ENCODE measurements at places on chromosomes 13 and 19.

DNA sequence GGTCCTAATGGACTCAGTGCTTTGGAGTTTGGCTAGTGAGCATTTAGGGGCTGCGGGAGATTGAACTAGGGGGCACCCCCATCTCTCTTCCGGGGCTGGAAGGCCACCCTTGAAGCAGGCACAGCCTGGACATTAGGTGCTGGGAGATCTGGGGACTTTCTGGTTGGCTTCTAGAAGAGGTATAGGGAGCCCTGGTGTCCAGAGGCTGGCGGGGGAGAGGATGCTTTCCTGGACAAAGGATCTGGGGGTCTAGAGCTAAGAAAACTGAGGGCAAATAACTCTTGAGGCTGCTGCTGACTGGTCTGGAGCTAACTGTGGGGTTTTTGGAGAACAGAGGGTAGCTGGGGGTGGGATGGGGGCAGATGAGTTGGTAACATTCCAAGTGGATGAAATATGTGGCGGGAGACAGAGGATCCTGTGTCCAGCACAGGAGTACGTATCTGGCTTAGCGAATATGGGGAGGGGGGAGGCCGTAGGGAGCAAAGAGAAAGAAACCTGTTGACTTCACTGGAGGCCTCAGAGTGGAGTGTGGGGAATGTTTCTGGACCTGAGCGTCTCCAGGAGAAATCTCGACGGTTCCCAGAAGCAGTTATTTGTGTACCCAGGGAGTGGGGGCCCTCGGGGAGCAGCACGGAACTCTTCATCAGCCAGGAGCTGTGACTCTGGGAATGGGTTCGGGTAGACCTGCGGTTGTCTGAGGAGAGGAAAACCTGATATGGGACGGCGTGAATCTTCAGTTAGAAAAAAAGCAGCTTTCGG, 1.4 kb downstream of the HNRNPUL1 start:
- peak; percentile 14 for DNase-seq

DNA sequence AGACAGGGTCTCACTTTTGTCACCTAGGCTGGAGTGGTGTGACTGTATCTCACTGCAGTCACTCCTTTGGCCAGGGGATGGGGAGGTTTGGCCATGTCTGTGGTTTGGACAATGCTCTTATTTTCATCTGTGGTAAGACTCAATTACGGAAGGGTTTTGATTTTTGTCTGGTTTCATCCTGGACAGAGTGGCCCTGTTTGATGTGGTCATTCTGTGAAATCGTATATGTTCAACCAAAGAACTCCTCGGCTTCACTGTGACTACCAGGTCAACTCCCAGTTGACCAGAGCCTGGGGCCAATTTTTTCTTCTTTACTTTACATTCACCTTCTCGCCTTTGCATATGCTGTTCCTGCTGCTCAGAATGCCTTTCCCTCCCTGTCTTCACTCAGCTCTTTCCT, 6.8 kb upstream of the CCDC124 start:
- no peak for DNase-seq

- no peak for DNase-seq
Observed at GRCh38 chr13:34627509-34628208, 314.4 kb upstream of the NBEA start.

DNA sequence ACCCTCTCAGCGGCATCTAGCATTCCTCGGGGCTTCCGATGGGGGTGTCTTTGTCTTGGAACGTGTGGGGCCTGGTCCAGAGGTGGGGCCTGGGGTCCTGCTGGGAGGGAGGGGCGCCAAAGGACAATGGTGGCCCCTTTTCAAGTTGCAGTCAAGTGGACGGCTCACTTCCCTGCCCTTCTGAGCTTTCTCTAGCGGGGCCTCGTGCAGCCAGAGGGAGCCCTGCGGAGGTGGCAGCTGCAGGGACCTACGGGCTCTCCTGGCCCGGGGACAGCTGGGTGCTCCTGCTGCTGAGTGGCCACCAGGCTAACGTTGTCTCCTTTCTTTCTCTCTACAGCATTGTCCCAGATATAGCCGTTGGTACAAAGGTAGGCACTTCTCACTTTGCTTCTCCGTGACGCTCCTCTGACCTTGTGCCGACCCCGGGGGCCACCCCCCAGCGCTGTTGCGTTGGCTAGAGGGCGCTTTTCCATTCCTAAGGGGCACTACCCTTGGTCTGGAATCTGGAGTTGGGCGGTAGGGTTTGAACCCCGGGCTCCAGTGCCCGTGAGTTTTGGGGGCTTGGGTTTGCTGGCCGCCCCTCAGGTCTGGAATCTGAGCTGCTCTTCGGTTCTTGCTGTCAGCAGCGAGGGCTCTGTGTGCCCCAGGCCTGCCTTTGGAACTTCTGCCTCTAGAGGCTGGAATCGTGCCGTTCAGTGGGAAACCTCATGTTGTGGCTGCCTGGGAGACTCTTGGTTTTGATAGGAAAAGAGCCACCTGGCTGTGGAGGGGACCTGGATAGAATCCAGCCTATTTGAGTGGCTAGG, 2.0 kb downstream of the PTBP1 start:
- peak; percentile 70 for DNase-seq

DNA sequence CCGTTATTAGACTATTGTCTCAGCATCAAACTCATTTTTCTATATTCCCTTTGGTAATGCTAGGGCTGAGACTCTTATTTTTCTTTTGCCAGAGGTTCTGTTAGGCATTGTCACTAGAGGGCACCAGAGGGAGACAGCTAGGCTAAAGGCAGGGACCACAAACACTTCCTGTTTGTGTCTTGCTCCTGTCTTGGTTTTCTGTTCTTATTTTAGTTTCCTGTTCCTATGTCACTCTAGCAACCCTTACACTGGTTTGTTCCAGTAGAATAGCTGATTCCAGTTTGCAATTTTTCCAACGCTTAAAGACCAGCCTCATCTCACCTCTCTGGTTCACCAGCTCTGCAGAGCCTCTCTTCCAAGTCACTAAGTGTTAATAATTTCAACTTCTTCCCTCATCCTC, 772.0 kb downstream of the DIAPH3 start:
- peak; percentile 50 for DNase-seq

DNA sequence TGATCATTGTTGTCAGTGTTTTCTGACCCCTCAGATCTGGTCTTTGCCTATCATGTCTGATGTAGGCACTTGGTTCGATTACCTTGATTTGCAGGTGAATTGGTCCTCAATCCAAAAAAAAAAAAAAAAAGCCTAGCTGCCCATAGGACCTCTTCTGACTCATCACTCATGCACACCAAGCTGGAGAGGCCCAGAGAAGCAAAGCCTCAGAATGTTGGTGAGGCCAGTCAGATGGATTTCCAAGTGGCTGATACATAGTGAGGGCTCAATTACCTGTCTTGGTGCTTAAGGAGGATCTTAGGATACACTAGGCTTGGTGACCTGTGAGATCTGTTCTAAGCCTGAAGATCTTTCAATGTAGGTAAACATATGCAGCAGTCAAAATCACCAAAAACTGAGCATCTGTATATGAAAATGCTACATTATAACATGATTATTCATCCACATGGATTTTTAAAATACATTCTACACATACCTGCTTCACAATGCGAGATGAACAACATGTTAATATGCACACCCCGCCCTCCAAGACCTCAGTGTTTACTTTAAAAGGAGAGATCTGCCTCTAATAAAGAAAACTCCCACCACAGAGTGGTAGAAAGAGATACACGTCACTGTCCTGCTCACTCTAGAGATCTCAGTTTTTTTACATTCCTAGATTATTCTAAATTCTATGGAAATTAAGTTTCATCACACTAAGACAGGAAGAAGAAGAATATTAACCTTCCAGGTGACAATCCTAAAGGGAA, 79.9 kb upstream of the RAP2A start:
- DNase-seq = no peak

DNA sequence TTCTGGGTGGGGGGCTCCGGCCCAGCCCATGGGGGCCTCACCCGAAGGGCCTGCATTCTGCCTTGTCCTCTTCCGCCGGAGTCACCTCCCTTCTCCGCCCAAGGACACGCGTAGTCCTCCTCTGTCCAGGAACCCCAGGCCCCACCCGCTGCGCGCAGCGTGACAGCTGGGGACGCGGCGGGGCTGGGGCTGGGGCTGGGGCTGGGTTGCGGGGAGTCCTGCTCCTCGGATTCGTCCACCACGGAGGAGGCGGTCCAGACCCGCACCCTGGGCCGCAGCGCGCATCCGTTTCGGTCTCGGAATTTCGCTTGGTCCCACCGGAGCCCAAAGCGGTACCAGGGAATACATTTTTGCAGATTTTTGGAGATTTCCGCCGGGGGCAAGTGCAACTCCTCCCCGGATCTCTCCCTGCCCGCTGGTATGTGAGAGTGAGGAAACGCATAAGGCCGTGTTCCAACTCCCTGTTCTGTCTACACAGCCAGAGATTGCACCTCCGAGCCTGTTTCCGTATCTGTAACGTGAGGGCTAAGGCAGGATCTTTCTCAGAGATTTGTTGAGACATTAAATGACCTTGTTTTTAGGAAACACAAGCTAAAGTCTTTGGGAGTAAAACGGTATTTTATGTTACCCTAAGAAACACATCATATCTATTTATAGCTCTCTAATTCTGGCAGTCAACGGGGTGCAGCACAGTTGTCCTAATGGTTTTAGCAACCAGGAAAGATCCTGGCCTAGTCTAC, at the start of gene COX7A1:
TSS of gene COX7A1 (minus strand) at position 96 of the 740 bp plus-strand sequence. CDS start at position 56, 40 bp downstream.
- DNase-seq = peak; percentile 68

GRCh38 chr19:3224346-3225168, at the start of gene CELF5:
Gene CELF5 (plus strand): TSS chr19:3224661. CDS start chr19:3224740, 79 bp downstream.
- peak; percentile 43 for DNase-seq
